ENCODE measurements at places on chromosomes 1 and 21. TPM values are rescaled to one million over a fixed set of nuclear protein-coding genes. Genes with fewer than 3 reads are reported as not detected.

The HHAT gene
- total RNA-seq: 1.7 TPM

The LRRC53 gene
- total RNA-seq: not detected

The CIART gene
- 0.80 TPM for total RNA-seq

The CEP85 gene
- 14.2 TPM for total RNA-seq

The OR6K3 gene
- not detected for total RNA-seq

The OR2W3 gene
- total RNA-seq: not detected

The SYCP1 gene
- total RNA-seq: not detected

The FCRL4 gene
- total RNA-seq: not detected

The B3GALT5 gene
- 0.24 TPM for total RNA-seq
